NCI-H446 (cell line): ENCODE measurements at places on chromosomes 6 and 20.
A peak's percentile ranks its signal among the peaks of the same experiment; 100 is the strongest.

DNA sequence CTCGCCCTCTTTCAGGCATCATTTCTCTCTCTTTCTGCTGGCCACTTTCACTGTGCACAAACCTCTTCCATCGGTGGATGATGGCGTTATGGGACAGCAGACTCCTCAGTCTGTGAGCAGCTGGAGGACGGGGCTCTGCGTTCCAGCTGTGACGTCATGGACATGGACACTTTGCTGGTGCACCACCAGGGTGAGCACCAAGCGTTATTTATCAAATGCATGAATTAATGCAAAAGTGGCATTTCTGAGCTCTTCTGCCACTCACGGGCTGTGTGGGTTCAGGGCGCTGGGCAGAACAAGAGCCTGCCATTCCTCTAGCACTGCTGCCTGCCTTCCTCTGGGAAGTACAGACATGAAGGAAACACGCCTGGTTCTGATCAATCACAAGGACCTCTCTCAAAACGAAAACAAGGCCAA lies 82.9 kb upstream of the MPC1 start:
- DNase-seq = no peak

- DNase-seq = no peak
These were observed 9.4 kb downstream of the SERPINB6 start for GRCh38 chr6:2962004-2962403.

DNA sequence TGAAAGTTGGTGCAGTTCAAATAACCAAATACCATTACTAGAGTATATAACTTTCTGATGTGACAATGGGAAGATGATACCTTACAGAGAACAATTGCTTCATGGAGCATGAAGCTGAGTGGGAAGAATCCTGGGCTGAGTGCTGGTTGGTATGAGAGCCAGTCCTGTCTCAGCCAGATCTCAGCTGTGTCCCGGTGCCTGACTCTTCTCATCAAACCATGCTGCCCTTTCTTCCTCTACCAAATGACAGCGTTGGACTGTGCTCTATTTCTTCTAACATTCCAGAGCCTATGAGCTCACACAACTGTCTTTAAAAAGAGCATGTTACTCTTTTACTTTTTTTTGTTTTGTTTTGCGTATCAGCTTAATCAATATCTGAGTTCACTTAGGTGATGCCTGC lies 27.5 kb upstream of the PBOV1 start:
- no peak for DNase-seq

GRCh38 chr6:9437836-9438235 lies 977.0 kb downstream of the TFAP2A start:
- DNase-seq = no peak

DNA sequence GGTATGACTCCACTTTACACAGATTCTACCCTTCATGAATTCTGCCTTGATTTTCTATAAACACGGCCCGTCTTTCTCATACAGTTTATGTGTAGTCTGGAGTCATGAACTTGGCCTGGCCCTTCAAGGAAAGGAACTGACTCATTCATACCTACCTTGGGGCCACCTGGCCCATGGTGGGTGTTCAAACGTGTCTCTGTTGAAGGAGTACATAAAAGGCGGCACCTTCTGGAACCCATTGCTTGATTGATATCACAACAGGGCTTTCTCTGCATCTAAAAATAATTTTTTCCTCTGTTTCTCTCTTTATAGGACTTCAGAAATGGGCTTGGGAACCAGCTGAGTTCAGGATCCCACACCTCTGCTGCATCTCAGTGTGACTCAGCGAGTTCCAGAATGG lies 363.0 kb upstream of the SOX4 start:
- DNase-seq = no peak

DNA sequence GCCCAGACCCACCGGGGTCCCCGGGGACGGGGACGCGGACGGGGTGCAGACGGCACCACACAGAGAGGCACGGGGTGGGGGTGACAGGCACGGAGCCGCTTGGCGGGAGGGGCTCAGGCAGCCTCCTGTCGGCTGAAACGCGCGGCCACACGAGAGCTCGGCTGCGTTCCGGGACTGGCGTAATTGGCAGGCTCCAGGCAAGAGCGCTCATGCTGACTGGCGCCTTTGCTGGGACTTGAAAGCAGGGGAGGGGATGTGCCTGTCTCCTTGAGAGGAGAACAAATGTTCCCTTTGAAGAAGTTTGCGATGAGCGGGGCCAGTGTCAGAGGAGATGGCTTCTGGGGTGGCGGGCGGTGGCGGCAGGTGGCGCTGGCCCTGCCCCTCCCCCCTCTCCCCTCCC lies 25.8 kb downstream of the BHLHE23 start:
- no peak for DNase-seq

DNA sequence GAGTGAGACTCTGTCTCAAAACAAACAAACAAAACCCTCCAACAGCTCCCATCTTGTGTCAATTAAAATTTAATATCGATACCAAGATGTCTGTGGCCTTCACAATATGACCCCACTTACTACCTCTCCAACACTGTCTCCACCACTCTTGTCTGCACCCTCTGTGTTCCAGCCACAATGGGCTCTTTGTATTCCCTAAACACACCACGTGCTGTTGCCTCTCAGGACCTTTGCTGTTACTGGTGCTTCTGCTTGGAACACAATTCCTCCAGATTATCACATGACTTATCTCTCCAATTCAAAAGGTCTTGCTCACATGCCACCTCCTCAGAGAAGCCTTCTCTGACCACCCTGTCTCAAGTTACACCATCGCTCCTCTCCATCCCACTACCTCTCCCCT lies 6.0 kb upstream of the HCK start:
- no peak for DNase-seq

DNA sequence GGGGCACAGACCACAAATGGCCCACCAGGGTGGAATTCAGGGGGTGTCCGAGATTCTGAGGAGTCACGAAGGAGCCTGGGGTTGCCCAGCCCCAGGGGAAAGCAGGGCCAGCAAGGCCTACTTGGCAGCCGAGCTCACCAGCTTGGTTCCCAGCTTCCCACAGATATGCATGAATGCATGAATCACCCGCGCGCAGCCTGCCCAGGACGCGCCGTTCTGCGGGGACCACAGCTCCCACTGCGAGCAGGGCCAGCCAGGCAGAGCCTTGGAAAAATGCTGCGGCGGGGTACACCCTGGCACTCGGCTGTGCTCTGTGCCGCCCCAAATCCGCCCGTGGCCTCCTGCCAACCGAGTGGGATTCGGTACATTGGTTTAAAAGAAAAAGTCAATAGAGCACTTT lies 211.0 kb downstream of the NFATC2 start:
- no peak for DNase-seq

- DNase-seq = no peak
These were observed 96.6 kb upstream of the SUPT3H start for GRCh38 chr6:45474376-45474775.

DNA sequence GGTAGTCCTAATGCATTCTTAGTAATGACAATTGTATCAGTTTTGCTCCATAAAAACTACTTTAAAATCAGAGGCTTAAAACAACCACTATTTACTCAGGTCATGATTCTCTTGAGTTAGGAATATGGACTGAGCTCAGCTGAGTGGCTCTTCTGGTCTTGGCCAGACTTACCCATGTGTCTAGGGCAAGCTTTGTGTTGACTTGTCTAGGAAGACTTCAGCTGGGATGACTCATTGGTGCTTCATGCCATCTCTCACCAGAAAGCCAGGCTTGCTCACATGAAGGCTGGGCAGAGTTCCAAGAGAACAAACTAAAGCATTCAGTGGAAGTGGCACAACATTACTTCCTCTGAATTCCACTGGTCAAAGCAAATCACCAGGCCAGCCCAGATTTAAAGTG lies 155.3 kb downstream of the DHX35 start:
- peak; percentile 43 for DNase-seq

- DNase-seq = no peak
These were observed 25.3 kb downstream of the CPXM1 start for GRCh38 chr20:2775139-2775538.

- no peak for DNase-seq
These were observed 453.8 kb upstream of the POU3F2 start for GRCh38 chr6:98380589-98380988.

DNA sequence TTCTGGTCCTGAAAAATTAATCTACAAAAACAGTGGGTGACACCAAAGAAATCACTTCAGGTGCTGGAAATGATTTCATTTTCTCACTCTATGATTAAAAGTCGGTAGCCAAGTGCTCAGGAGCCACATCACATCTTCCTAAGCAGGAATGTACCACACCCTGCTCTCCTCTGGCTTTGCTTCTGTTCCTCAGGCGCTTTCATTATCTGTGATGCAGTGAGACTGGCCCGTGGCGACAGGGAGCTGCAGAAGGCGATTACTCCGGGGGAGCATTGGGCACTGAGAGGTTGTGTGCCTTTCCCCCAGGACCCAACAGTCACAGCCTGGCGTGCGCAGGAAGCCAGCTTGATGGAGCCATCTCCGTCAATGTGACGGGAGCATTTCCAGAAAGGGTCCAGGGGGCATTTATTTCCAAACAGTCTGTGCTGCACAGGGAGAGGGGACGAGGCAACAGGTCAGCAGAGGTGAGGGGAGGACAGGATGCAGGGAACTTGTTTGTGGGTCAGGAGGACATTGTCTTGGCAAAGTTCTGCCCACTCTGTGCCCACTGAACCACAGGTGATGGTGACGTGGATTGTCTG lies 5.6 kb upstream of the ZNF831 start:
- DNase-seq = no peak

GRCh38 chr6:151885234-151885633 lies 77.8 kb downstream of the ESR1 start:
- DNase-seq = no peak

DNA sequence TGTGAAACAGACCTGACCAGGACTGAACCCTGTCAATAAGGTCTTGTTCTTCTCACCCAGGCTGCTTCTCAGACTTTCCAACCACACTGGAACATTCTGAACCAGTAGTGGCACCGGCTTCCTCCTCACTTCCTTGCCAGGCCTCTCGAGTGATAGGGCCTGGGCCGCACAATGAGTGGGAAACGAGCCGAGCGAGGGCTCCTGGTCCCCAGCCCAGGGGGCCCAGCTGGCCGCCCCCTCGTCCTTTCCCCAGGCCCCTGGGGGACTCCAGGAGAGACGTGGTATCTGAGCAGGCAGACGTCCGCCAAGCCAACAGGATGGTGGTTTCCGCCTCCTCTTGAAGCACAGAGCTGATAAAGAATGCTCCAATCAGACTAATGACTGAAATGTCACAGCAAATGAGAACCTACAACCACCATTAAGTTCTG lies 117.9 kb downstream of the GMDS start:
- no peak for DNase-seq

DNA sequence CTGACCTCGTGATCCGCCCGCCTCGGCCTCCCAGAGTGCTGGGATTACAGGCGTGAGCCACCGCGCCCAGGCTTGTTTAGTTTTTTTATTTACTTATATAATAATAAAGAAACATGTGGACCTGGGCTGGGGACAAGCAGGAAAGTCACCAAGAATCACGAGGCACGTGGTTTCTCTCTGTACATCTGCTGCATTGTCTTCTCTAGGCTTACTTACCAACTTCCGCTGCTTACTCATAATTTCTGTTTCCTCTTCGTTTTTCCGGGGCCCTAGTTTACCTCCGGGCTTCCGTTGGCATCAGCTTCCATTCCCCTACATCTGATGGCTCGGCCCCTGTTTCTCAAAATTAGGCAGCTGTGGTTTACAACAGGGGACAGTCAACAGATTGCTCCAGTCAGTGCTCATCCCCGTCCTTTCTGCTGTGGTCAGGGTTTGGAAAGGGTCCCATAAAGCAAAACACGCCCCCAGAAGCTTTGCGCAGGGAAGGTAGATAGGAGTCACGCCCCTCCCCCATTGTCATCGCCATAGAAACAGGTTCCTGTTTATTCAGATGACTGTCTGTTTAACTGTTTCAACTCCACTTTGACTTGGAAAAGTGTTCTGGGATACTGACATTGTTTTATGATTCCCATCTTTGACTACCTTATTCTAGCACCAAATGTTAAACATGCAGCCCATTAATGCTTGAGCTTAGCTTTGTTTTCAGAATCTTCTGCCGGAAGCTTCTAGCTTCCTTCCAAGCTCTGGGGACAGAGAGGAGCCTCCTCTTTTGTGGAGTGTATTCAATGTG lies 31.9 kb upstream of the TXLNB start:
- DNase-seq = no peak

DNA sequence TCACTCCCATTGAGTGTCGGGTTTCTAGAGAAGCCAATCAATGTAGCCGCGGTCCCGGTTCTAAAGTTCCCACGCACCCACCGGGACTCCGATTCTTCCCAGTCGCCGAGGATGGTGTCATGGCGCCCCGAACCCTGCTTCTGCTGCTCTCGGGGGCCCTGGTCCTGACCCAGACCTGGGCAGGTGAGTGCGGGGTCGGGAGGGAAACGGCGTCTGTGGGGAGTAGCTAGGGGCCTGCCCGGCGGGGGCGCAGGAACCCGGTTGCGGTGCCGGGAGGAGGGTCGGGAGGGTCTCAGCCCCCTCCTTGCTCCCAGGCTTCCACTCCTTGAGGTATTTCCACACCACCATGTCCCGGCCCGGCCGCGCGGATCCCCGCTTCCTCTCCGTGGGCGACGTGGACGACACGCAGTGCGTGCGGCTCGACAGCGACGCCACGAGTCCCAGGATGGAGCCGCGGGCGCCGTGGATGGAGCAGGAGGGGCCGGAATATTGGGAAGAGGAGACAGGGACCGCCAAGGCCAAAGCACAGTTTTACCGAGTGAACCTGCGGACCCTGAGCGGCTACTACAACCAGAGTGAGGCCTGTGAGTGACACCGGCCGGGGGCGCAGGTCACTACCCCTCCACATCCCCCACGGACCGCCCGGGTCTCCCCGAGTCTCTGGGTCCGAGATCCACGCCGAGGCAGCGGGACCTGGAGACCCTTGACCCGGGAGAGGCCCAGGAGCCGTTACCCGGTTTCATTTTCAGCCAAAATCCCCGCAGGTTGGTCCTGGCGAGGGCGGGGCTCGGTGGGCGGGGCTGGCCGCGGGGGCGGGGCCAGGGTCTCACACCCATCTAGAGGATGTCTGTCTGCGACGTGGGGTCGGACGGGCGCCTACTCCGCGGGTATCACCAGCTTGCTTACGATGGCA lies 35.2 kb upstream of the HLA-G start:
- no peak for DNase-seq

DNA sequence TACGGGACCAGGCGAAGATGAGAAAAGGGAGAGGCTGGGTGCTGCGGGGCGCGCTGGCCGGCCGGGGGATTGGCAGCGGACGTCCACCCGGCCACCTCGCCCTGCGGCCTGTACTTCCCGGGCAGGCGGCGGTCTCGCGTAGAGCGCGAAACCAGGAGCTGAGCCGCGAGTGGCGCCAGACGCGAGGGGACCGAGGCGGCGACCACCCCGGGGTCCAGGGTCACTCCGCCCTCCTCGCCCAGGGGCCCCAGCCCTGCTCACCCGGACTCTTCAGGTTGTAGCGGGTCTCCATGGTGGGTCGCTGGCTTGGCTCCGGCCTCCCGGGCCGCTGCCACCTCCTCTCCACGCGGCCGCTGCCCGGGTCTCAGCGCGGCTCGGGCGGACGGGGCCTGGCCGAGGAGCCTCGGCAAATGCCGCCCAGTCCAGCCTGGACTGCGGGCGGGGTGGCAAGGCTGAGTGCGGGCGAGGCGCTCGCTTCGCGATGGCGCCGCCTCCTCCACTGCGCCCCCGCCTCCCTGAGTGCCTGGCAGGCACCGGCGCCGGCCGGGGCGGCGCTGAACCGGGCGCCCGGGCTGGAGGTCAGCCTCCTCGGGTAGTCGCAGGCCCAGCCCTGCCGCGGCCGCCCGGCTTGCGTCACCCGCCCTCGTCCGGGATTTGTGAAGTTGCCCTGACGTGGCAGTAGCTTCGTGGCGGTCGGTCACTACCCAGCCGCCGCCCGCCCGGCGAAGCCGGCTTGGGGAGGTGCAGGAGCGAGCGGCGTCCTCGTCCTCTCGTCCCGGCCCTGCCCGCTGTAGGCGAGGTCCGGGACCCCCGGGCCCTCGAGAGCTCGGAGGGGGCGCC lies at the start of gene UBE2J1:
UBE2J1 (minus strand) TSS at position 445 of the 840 bp plus-strand sequence; CDS start at position 292, 153 bp downstream.
- no peak for DNase-seq
